ELR (cell line): ENCODE measurements at places on chromosomes 1 and 21.

DNA sequence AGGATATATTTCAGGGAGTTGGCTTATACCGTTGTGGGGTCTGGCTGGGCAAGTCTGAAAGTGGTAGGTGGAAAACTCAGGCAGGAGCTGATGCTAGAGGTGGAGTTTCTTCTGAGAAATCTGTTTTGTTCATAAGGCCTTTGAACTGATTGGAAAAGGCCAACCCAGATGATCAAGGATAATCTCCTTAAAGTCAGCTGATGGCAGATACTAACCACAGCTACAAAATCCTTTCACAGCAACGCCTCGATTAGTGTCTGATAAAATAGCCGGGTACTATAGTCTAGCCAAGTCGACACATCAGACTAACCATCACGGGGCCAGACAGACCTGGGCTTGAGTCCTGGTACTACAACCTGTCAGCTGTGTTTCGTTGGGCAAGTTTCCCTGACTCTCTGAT is 21.4 kb downstream of the OPRD1 start:
- DNase-seq, result no peak

GRCh38 chr1:203186446-203187303 is at the start of gene CHI3L1:
CHI3L1 (minus strand) TSS chr1:203186704; CDS start chr1:203186623, 81 bp downstream.
- DNase-seq, result no peak

- DNase-seq, result no peak
Measured at GRCh38 chr1:228311091-228311490, 95.5 kb downstream of the TRIM11 start.

DNA sequence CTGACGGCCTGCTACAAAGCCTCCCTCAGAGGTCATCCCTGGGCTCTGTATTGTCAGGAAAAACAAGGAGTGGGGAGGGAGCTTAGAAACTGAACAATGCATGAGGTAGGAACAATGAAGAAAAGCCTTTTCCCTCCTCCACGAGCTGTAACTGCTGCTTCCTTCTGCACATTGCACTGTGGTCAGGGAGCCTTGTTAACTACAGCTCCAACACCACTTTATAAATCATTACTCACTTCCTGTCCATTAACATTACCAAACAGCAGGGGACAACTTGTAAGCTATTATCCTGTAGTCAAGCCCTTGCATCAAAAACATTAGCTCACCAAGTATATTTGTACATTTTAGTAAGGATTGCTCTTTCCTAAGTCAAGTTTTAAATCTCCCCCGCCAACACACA is 336.0 kb upstream of the NR5A2 start:
- peak; percentile 82 for DNase-seq

DNA sequence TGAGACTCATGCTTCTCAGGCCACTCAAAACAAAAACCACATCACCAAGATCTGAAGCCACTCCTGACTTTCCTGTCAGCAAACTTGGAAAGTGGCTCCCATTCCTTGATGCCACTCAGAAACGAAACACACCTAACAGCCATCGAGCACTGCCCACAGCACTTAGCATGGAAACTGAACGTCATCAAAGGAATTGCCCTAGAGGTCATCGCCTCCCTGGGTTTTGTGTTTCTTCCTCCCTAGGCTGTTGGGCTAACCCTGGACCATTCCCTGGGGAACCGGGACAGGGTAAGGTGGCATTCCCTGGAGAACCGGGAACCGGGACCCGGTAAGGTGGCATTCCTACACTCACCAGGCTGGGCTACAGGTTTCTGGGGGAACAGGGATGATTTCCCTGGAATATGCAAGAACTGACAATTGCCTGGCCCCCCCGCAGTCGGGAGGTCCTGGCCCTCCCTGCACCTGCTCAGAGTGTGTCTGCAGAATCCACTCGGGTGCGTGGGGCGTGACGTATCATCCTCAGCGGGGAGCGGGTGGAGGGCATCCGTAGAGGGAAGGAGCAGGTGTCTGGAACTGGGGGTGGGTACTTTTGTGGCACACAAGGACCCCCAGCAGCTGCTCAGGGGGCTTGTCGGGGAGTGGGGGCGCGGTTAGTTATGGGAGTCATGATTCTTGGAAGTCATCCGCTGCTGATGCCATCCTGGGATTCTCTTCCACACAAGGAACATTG is 30.3 kb downstream of the SLC45A1 start:
- DNase-seq, result no peak

DNA sequence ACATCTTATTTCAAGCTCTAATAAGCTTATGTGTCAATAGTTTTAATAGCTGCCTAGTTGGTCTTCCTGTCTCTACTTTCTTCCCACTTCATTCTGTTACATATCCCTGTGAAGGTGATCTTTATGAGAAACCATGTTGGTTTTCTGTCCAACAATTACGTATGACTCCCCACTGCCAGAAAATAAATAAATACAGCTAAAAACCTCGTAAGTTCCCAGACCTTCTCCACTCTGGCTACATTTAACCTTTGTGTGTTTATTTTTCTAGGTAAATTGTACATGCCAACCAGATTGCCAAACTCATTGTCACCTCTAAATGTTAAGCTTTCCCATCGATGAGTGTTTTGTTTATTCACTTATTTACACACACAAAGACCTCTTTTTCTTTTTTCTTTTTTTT is 147.2 kb downstream of the CRB1 start:
- no peak for DNase-seq

- DNase-seq, result no peak
Measured at GRCh38 chr1:112509005-112509659, 367 bp downstream of the WNT2B start.

DNA sequence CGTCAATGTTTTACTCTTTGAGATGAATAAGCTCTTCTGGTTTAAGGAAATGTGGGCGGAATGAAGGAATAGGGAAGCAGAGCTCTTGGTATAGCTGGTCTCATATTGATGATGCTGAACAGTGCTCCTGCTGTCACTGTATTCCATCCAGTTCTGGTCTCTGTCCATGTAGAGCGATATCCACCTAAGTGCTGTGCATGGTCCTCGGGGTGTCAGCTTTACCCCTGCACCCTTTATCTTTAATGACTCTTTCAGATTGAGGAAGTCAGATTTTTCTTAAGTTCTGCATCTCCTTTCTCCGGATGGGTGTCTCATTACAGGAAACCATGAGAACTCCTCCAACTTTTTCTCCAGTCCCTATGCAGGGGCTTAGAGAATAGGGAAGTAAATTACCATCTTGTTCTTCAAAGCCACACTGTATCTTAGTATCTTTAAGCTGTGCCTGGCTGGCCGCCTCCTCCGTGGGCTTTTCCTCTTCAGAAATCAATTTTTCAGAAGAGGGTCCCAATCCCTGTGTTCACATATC is 52.9 kb downstream of the PDE4B start:
- no peak for DNase-seq

GRCh38 chr1:97797403-97798183 is 123.2 kb downstream of the DPYD start:
- DNase-seq, result no peak

- DNase-seq, result no peak
Measured at GRCh38 chr1:32883338-32884031, 2.8 kb upstream of the HPCA start.

DNA sequence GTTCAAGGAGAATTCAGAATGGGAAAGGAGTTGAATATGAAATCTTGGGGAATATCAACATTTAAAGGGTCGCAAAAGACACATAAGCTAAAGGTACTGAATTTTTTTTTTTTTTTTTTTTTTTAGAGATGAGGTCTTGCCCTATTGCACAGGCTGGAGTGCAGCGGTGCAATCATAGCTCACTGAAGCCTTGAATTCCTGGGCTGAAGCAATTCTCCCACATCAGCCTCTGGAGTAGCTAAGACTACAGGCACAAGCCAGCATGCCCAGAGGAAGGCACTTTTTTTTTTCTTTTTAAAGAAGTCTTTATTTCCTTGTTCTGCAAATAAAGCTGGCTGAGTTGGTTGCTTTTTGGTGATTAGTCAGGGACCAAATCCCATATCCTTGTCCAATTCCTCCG is 44.1 kb upstream of the RAB3GAP2 start:
- no peak for DNase-seq

GRCh38 chr1:205630651-205631009 is 1.2 kb downstream of the ELK4 start:
- peak; percentile 14 for DNase-seq

GRCh38 chr1:111615870-111616715 is 3.5 kb upstream of the RAP1A start:
- no peak for DNase-seq

DNA sequence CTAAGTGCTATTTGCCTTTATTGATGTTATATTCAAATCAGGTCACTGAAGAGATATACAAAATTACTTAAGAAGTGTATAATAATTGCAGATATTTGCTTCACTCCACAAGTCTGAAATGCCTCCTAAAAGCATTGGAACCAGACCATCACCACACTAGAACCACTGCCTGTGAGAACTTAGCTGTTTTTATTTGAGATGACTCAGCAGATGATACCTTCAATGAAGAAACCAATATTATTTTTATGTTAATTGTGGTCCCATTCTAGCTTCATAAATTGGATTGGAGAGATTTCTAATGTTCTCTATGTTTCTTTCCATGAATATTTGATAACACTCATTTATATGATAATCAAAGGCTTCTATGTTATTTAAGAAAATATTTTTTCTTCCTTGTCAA is 740.6 kb downstream of the KCNT2 start:
- no peak for DNase-seq

- no peak for DNase-seq
Measured at GRCh38 chr1:156852418-156852874, 6.5 kb downstream of the INSRR start.

- DNase-seq, result peak; percentile 50
Measured at GRCh38 chr21:45224189-45224938, 63.3 kb downstream of the POFUT2 start.

DNA sequence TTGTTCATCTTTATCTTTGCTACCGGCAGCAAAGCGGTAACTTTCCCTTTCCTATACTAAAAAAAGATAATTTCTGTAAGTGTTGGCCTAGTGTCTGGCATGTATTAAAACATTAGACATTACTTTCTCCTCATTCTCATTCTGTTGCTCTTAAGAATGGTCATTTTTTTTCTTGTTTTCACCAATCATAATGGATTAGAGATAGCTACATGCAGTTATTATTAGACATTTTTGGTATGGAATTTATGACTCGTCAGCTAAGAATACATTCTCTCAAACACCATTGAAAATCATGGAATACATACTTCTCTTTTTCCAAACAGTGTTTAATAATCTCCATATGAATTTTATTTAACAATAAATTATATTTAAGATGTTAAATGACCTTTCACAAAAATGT is 1154.6 kb downstream of the BRINP3 start:
- DNase-seq, result peak; percentile 49

DNA sequence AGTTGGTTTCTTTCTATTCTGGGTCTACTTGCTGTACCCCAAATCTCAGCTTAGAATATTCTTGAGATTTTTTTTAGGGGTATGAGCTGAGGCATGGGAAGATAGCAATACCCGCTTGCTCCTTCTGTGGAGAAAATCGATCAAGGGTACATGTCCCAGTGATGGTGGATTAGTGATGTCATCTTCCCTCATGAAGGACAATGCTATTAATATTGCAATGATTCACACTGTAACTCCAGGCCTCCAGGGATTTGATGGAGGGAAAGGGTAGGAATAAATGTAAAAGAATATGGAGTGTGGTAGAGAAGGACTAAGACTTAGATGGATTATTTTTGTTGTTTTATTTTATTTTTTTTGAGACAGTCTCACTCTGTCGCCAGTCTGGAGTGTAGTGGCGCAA is 47.4 kb downstream of the XCL1 start:
- DNase-seq, result no peak

DNA sequence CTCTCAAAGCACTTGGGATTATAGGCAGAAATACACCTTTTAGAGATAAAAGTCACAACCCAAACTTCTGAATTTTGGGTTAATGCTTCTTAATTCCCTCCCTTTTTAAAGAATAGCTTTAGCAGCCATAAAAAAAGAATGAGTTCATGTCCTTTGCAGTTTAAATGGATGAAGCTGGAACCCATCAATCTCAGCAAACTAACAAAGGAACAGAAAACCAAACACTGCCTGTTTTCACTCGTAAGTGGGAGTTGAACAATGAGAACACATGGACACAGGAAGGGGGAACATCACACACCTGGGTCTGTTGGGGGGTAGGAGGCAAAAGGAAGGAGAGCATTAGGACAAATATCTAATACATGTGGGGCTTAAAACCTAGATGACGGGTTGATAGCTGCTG is 55.8 kb downstream of the SLC27A3 start:
- DNase-seq, result no peak

DNA sequence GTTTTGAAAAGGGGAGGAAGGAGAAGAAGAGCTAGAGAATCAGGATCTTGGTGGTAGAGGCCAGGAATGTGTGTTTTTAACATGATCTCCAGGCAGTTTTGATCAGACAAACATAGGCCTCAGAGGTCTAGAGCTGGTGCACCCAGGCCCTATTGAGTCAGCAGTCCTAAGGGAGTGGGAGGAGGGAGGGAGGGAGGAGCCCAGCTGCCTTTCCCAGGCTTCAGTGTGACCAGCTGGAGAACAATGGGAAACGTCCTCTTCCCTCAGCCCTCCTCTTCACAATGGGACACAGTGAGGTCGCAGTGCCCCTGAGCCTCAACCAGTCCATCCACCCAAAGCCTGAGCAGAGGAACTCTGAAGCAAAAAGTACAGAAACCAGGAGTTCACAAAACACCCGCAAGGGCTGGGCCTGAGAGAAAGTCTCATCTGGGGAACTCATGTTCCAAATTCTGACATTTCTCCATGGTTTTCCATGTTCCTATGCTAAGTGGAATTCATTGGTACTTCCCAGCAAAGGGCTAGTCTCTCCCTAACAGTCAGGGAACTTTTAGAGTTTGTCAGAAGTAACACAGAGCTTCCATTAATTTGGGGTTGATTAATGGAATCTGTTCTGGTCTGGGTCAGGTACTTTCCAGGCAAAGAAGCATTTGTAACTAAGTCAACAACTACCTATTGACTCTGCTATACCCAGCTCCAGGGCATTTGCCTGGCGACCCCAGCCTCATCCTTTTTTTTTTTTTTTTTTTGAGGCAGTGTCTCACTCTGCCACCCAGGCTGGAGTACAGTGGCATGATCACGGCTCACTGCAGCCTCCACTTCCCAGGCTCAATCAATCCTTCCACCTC is 37.5 kb downstream of the ELAPOR1 start:
- peak; percentile 59 for DNase-seq
